NCI-H146 (cell line): ENCODE measurements at places on chromosomes 5 and 9.

GRCh38 chr9:133775951-133776905 lies 38.1 kb upstream of the SARDH start:
- no peak for DNase-seq

DNA sequence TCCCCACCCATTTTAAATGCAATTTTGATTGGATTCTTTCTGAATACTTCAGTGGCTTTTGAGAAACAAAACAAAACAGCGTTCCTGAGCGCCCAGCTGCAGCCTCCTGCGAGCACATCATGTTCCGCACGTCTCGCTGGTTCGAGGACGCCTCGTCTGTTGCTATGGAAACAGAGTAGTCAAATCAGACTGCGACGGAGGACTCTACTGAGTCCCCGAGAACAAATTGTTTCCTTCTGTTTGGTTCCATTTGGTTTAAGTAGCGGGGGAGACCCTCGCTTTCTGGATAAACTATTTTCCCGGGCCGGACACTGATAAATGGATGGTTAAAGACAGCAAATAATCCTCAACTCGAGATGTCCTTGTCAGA lies 69.0 kb downstream of the SLC28A3 start:
- peak; percentile 25 for DNase-seq

GRCh38 chr9:112921549-112921948 lies 30.9 kb upstream of the SLC46A2 start:
- DNase-seq, result peak; percentile 2

GRCh38 chr9:37715991-37716505 lies 37.6 kb upstream of the TRMT10B start:
- no peak for DNase-seq

DNA sequence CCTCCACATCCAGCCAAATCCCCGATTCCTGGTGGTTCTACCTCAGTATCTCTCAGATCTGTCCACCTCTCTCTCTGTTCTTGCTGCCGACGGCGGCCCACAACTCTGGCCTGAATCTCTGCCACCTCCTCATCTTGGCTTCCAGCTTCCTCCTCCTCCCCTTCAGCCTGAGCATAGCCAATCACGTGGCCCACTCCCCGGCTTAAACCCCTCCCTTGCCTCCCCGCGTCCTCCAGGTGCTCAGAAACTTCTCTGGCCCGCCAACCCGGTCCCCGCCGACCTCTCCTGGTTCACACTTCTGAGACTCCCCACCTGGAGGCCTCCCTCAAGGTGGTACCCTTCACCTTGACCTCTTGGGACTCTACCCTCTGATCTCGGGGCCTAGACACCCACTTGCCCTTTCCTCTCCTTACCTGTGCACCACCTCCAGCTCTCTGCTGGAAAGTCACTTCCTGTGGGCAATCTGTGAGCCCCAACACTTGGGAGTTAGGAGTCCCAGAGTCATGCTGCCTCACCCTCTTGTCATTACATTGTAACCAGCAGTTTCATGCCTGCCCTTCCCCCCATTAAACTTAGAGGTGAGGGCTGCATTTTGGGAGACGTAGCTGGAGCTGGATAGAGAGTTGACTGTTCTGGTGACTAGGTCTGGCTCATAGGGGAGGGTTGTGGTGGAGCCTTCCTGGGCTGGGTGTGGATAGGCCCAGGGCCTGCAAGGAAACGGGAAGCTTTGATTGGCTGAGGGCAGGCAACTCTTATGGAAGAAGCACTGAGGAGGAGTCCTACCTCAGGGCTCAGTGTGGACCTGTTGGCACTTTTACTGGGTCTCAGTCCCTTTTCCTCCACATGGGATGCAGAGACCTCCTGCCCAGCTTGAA lies 4.5 kb upstream of the SET start:
- DNase-seq, result peak; percentile 75

DNA sequence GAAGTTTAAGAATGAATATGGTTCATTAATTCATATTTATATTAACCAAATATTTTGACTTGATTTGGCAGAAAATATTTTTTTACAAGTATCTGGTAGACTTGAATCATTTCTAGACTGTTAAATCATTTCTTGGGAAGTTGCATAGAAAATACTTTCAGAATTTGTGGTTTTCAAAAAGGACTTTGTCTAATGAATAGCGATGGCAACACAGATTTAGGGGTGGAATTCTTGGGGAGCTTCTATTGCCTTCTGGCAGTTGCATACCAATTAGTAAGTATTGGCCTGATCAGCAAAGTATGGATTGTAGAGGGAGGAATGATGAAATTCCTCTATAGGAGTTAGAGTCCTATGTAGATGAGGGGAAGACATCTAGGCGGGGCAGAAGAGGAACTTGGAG lies 68.6 kb upstream of the CKMT2 start:
- DNase-seq, result no peak

DNA sequence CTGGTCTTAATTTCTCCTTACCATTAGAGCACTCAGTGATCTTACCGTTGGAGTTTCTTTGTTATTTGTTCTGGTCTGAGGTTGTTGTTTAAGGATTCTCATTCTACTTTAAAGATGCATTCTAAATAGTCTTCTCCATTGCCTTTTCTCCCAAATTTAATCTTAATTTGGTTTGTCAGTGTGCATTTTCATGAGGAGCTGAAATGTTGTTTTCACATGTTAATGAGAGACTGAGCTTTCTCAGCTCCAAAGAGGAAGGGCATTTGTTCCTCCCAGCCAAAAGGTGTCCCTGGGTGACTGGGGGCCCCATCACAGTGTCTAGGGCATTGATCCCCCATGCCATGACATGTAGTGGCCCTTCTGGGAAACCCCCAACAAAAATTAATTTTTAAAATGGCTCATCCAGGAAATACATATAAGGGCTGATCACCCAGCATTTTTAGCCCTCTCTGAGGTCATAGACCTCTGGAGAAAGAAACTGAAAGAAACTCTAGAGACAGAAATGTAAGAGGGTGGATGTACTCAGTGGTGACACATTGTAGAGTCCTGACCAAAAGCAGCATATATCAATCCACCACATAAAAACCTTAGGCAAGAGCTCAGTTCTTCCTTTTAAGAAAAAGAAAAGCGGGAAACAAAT lies 240.4 kb upstream of the RAI14 start:
- no peak for DNase-seq
